DMS153 (cell line): ENCODE measurements at places on chromosomes 12 and 14.

- no peak for DNase-seq
Observed at GRCh38 chr12:51694146-51694545, 103.1 kb downstream of the SCN8A start.

DNA sequence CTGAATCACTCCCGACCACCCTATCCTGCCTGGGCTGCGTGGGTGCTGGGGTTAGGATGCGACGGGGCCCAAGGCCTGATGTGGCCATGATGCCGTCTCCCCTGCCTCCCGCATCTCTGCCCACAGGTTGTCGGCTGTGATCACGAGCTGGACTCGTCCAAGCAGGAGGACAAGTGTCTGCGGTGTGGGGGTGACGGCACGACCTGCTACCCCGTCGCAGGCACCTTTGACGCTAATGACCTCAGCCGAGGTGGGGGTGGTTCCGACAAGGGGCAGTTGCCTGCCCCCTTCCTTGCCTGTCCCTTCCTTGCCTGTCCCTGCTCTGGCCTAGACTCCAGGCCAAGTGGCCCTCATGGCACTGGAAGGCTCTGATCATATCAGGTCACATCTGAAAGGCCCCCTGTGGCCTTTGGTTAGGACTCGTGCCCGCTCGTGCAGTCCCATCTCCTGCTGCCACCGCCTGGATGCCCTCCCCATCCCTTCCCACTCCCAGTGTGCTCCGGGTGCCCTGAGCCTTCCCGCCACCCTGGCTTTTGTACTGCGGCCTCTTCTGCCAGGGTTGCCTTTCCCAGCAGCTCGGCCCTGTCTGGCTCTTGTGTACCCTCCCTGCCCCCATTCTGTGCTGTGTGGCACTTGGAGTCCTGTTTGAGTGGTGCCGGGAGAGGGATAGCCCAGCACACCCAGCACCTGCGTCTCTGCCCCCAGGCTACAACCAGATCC, 13.6 kb downstream of the PAPLN start:
- DNase-seq: peak; percentile 86

GRCh38 chr14:45785240-45785639, 532.2 kb upstream of the MIS18BP1 start:
- no peak for DNase-seq

DNA sequence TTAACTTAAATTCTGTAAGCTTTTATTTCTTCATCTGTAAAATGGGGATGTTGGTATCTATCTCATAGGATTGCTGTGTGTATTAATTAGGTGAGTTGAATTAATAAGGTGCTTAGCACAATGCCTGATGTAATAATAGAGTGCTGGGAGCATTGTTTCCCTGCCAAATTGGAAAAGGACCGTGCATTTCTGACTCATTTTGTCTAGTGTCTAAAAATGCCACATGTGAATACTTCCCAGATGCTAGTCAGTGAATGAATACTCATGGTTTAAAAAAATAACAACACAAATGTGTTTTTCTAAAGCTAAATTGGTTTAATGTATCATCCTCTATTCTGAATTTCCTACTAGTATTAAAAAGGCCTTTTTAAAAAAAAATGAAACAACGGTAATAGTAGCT, 45.4 kb upstream of the NEDD1 start:
- DNase-seq: no peak

DNA sequence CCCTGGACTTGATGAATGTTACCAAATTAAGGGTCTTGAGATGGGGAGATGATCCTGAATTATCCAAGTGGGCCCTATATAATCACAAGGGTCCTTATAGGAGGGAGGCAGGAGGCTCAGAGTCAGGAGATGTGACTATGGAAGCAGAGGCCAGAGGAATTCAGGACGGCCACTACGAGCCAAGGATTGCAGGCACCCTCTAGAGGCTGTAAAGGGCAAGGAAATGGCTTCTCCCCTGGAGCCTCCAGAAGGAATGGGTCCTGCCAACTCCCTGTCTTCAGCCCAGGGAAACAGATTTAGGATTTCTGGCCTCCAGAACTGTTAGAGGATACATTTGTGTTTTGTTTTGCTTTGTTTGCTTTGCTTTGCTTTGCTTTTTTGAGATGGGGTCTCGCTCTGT, 8.8 kb downstream of the BDKRB1 start:
- DNase-seq: no peak

- no peak for DNase-seq
Observed at GRCh38 chr14:54674046-54674741, 107.3 kb downstream of the SAMD4A start.

GRCh38 chr12:43392116-43392515, 159.9 kb downstream of the ADAMTS20 start:
- no peak for DNase-seq

- DNase-seq: no peak
Observed at GRCh38 chr12:115895247-115895646, 382.2 kb downstream of the MED13L start.

GRCh38 chr12:10405294-10405693, 4.3 kb downstream of the KLRC4 start:
- DNase-seq: no peak
